Liver (tissue), 10 donors: ENCODE measurements at places on chromosomes 3 and 15.

GRCh38 chr3:42339321-42339720 lies 71.1 kb downstream of the LYZL4 start:
- no peak for DNase-seq

- DNase-seq, result no peak
Observed at GRCh38 chr3:136818191-136818768, 646 bp upstream of the SLC35G2 start.

- DNase-seq, result no peak
Observed at GRCh38 chr3:140629357-140630137, 48.3 kb upstream of the TRIM42 start.

- DNase-seq, result no peak
Observed at GRCh38 chr3:155978324-155978723, 107.9 kb downstream of the GMPS start.

- DNase-seq, result no peak
Observed at GRCh38 chr3:117625174-117625573, 915.6 kb downstream of the TUSC7 start.

DNA sequence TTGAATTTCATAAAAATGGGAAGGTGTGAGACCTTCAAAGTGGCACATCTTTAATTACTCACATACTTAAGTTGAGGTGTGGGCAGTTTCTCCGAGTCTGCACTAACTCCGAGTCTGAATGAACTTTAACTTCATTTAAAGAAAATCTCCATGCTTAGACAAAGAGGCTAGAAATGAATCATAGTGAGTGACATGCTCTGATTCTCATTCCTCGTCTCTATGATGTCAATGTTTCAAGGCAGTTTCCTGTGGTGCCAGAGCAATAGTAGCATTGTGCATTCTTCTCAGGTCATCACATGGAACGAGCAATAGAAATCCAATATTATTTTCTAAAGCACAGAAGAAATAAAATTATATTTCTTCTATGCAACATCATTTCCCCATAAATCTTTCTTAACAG lies 224.8 kb downstream of the KCNMB2 start:
- no peak for DNase-seq

DNA sequence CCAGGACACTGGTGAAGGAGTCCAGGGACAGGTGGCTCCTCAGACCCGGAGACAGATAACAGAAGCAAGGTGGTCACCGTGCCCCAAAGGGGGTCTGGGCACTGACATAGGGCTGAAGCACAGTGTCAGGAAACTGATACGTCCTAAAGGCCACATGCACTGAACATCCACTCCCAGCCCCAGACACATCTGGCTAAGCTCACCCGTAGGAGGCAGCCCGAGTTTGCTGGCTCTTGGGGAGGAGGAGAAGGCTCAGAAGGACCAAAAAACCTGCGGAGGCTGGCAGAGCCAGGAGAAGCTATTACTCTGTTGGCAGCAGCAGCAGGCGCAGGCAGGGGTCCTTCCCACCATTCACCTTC lies 1.2 kb downstream of the CACNA2D2 start:
- no peak for DNase-seq

DNA sequence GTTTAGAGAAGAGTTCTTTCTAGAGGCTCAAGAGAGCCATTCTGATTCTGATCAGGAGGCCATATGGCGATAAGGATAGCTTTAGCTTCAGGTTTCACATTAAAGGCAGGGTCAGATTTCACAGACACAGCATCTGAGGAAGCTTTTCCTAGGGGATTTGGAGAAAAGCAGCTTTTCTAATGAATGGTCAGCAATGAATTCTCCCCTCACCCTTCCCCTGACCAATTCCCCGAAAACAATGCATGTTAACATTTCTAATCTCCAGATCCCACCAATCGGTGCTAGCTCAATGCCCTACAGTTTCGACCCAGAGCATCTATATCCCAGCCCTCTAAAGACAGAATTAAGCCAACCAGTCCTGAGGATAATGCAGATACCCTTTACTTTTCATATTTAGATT lies 9.8 kb downstream of the AGBL1 start:
- DNase-seq, result no peak

DNA sequence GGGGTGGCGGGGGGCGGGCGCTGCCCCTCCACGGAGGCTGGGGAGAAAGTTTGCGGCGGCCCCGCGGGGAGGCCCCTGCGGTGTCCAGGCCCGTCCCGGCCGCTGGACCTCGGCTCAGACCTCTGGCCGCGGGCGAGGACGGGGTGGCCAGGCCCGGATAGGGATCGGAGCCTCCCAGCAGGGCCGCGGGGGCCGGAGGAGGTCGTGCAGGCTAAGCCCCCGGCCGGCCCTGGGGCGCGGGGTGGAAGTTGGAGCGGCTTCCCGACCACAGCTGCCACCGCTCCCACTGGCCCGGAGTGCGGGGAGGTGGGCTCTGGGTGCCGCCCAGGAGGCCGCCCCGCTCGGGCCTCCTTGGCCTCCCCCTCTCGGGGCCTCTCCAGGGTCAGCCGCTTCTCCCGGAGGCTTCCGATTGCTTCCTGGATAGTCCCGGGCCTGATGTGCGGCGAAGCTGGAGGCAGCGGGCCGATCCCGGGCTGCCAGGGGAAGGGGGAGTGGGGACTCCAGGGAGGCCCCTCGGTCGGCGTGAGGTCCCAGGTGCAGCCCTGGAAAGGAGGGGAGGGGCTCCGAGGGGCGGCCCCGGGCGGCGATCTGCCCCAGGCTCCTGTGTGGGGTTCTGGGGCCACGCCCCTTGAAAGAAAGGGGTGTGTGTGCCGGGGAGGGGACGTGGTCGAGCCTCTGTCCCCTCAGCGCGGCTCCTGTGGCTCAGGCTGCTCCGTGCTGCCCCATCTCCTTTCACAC lies 907 bp downstream of the PLXNA1 start:
- no peak for DNase-seq

GRCh38 chr3:173785004-173785403 lies 387.5 kb downstream of the NLGN1 start:
- DNase-seq, result no peak
